ENCODE measurements at places on chromosomes 2 and 18.
A peak's percentile ranks its signal among the peaks of the same experiment; 100 is the strongest.

- no peak for DNase-seq
Observed at GRCh38 chr18:24000613-24001490, 13.7 kb upstream of the TTC39C start.

DNA sequence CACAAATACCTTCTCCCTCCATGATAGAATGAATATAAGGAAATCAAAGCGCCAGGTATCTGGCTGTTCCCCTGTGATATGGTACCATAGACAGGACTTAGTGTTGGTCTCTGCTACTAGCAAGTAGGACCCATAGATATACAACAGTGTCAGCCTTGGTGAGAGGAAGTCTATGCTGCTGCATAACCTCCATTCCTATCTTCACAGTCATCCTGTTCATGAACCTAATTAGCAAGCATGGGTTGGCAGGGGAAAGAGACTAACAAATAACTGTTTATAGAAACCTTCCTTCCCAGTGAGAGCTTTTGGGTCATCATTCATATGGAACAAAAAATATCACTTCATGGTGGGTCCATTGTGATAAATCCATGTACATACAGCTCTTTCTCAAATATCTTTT, 188.9 kb upstream of the FAM98A start:
- no peak for DNase-seq

DNA sequence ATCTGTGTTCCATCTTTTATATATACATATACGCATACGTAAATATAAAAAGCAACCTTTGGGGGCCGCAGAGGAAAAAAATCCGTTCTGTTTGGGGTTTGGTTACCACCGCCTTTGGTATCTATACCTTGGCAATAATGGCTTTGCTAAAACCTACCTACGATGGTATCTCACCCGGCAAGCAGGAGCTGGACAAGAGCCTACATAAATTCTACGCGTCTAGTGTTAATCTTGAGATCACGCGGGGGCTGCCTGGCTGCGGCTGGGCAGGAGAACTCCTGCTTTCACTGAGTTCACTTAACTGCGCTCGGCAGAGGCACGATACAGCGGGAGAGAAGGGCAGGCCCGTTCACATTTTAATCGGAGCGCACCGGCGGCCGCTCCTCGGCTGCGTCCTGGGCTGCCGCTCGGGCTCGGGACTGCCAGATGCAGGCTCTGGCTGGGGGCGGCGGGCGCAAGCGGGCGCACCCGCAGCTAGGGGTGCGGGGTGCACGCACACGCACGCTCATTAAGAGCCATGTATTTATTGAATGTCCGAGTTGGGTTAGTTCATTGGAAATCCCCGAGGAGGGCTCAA, 1.7 kb upstream of the POU3F3 start:
- no peak for DNase-seq

- DNase-seq: peak; percentile 43
Observed at GRCh38 chr2:74379851-74380789, at the start of gene DCTN1. TSS of gene DCTN1 (minus strand) at chr2:74380311. CDS start at chr2:74380037, 274 bp downstream.

GRCh38 chr2:164786787-164787186, 54.8 kb downstream of the COBLL1 start:
- no peak for DNase-seq

- DNase-seq: peak; percentile 11
Observed at GRCh38 chr2:33291278-33292013, 185.0 kb upstream of the RASGRP3 start.
